Immature natural killer cell (primary cell): ENCODE measurements at places on chromosomes 3 and 15. TPM values are rescaled to one million over a fixed set of nuclear protein-coding genes. Genes with fewer than 3 reads are reported as not detected.

GRCh38 chr3:64345371-64345770 lies 120.1 kb upstream of the PRICKLE2 start:
- no peak overlapping the region for H3K27ac ChIP-seq
- no peaks in the 10 kb centered on the region for H3K4me1 ChIP-seq
- H3K4me3 ChIP-seq, result no peak overlapping the region
- no peaks in the 10 kb centered on the region for H3K36me3 ChIP-seq
- H3K27me3 ChIP-seq, result no peaks in the 10 kb centered on the region

GRCh38 chr3:39780352-39780751 lies 29.1 kb upstream of the MYRIP start:
- H3K36me3 ChIP-seq, result no peaks in the 10 kb centered on the region
- H3K27ac ChIP-seq, result no peak overlapping the region
- no peak for DNase-seq
- H3K4me3 ChIP-seq, result no peak overlapping the region
- H3K27me3 ChIP-seq, result peaks cover 2% of the 10 kb centered on the region
- no peaks in the 10 kb centered on the region for H3K4me1 ChIP-seq

GRCh38 chr3:4826237-4827100 lies 152.8 kb upstream of the BHLHE40 start:
- H3K27ac ChIP-seq, result peak overlapping the region; percentile 86
- peaks cover 27% of the 10 kb centered on the region for H3K27me3 ChIP-seq
- DNase-seq, result no peak
- H3K4me1 ChIP-seq, result peaks cover 89% of the 10 kb centered on the region
- H3K36me3 ChIP-seq, result peaks cover 28% of the 10 kb centered on the region

DNA sequence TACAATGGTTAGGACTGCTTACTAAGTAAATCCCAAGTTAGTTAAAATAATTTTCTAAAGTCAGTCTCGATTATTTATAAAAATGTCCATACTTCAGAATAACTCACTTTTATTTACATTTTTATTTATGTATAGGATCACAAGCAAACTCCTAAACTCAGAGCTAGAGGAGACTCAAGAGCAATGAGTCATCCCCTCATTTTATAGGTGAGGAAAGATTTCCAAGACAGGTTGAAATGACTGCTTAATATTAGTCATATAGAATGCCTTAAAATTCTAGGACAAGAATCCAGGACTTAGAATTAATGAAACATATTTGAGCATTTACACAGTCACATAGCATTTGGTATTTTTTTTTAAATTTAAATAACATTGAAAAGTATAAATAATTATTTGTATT lies 983.8 kb downstream of the SI start:
- no peak overlapping the region for H3K27ac ChIP-seq
- DNase-seq, result no peak

- H3K27ac ChIP-seq, result no peak overlapping the region
- DNase-seq, result no peak
- no peaks in the 10 kb centered on the region for H3K4me1 ChIP-seq
- peaks cover 3% of the 10 kb centered on the region for H3K27me3 ChIP-seq
- H3K36me3 ChIP-seq, result no peaks in the 10 kb centered on the region
These were observed 21.6 kb upstream of the ACTL6A start for GRCh38 chr3:179541094-179541493.

DNA sequence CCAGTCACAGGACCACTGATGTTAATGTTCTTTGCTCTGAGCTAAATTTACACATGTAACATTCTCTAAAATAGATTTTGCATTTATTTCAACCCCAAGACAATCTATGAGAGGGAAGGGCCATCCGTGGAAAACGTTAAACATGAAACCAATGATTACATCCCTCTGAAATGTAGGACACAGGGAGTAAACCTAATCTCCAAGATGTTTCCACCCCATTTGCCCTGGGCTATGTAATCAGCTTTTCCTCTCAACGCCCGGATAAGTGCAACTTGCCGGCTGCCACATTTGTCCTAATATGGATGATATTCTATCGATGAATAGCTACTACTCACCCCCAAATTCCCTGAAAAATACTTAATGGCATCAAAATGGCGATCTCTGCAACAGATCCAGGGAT lies 6.4 kb upstream of the FMN1 start:
- H3K36me3 ChIP-seq, result no peaks in the 10 kb centered on the region
- H3K27me3 ChIP-seq, result no peaks in the 10 kb centered on the region
- H3K4me3 ChIP-seq, result no peak overlapping the region
- DNase-seq, result no peak
- no peak overlapping the region for H3K27ac ChIP-seq
- peaks cover 15% of the 10 kb centered on the region for H3K4me1 ChIP-seq

GRCh38 chr3:169146866-169147237 lies 516.7 kb downstream of the MECOM start:
- H3K27me3 ChIP-seq, result peaks cover 27% of the 10 kb centered on the region
- H3K4me1 ChIP-seq, result peaks cover 18% of the 10 kb centered on the region
- no peak for DNase-seq
- H3K27ac ChIP-seq, result no peak overlapping the region
- H3K4me3 ChIP-seq, result peak overlapping the region; percentile 63

DNA sequence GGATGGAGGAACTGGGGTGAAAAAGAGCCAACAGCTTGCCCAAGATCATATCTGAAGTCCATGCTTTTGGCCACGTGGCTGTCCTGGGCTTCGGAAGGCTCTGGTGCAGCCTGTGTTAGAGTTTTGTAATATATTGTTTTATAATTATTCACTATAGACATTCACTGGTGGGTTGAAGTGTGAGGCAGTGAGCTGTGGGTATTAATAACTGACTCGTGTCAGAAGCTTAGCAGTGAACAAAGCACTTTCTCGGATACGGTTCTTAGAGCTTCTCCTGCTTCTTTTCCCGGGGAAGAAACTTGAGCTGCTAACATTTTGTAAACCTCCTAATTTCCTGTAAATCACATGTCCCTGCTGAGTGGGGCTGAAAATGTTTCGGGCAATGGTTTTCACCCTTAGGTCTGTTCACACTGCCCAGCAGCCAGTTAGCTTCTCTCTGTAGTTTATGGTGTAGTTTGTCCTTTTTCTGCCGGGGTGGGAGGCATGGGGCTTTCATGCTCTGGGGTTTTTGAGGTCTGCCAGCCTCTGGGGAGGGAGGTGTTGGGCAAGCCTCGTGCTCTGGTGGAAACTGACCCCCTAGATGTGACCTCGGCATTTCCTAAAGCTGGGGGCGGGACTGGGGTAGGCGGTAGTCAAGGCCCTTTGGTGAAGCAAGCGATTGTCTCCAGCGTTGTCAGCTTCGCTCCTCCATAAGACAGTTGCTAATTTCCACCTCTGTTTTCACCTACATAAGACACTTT lies 1.7 kb downstream of the MRAS start:
- DNase-seq, result no peak
- peaks cover 12% of the 10 kb centered on the region for H3K27me3 ChIP-seq
- no peaks in the 10 kb centered on the region for H3K36me3 ChIP-seq
- H3K27ac ChIP-seq, result no peak overlapping the region
- no peak overlapping the region for H3K4me3 ChIP-seq
- peaks cover 17% of the 10 kb centered on the region for H3K4me1 ChIP-seq

- no peak for DNase-seq
- H3K36me3 ChIP-seq, result no peaks in the 10 kb centered on the region
- H3K4me3 ChIP-seq, result no peak overlapping the region
- no peaks in the 10 kb centered on the region for H3K27me3 ChIP-seq
- H3K4me1 ChIP-seq, result peaks cover 5% of the 10 kb centered on the region
These were observed 91.3 kb upstream of the SLC4A7 start for GRCh38 chr3:27575499-27575898.

GOLGA6L7 gene
- not detected for polyA plus RNA-seq

DNA sequence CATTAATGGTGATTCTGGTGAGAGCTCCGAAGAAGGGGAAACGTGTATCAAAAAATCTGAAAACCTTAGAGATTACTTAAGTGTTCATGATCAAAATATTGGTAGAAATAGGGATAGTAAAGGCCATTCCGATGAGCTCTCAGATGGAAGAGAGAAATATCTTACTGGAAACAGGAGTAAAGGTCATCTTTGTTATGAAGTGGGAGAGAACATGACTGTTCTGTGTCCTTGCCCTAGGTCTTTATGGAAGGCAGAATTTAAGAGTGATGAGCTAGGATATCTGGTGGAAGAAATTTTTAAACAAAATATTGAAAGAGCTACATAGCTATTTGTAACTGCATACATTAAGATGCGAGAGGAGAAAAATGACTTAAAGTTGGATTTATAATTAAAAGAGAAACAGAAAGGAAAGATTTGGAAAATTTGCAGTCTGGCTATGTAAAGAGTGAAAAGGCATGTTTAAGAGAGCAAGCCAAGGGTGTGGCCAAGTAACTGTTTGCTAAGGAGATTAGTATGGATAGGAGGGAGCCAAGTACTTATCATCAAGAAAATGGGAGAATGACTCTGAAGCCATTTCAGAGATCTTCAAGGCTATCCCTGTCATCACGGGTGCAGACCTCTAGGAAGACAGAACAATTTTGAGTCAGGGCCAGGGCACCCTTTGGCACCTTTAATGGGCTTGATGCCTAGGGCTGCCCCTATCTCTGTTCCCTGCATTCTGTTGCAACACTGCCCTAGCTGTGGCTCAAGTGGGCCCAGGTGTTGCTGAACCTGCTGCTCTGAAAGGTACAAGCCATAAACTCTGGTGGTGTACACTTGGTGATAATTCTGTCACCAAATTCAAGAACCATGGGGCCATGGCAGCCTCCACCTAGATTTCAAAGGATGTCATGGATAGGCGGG lies 27.3 kb downstream of the SLMAP start:
- no peaks in the 10 kb centered on the region for H3K36me3 ChIP-seq
- peaks cover 55% of the 10 kb centered on the region for H3K4me1 ChIP-seq

DNA sequence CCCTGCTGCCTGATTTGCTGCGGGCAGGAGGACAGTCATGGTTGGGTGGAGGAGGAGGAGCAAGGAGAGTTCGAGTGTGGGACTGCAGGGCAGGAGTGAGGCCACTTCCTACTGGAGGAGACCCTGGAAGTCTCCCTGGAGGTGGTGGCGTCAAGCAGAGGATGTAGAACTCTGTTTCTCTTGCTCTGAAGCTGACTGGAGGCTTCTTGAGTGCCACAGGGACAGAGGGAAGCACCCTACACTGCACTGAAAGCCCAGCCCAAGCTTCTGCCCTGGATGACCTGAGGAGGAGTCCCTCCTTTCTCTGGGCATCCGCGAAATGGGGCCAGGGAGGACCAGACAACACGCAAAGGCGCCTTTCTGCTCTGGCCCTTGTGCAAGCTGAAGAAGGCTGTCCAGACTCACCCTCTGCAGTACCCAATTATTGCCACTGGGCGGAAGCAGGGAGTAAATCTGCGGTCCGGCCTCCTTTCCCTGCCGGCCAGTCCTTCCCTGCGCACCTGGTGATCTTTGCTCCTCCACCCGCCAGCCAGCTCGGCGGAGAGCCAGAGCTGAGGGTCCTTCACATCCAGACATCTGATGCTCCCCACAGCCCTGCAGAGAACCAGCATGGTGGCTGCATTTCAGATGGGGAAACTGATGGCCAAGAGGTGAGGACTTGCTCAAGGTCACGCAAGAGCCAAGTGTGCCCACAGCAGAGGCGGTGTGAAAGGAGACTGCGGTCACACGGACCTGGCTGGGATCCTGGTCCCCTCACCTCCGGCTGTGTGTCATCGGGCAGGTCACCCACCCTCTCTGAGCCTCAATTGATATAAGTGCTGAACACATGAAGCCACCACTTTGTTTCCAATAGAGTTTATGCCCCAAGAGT lies 207.1 kb downstream of the TBC1D2B start:
- H3K4me1 ChIP-seq, result no peaks in the 10 kb centered on the region
- no peak overlapping the region for H3K4me3 ChIP-seq
- no peaks in the 10 kb centered on the region for H3K36me3 ChIP-seq
- no peak overlapping the region for H3K27ac ChIP-seq
- peak; percentile 17 for DNase-seq
- peaks cover 6% of the 10 kb centered on the region for H3K27me3 ChIP-seq

NANOGP8 gene
- not detected for polyA plus RNA-seq

DNA sequence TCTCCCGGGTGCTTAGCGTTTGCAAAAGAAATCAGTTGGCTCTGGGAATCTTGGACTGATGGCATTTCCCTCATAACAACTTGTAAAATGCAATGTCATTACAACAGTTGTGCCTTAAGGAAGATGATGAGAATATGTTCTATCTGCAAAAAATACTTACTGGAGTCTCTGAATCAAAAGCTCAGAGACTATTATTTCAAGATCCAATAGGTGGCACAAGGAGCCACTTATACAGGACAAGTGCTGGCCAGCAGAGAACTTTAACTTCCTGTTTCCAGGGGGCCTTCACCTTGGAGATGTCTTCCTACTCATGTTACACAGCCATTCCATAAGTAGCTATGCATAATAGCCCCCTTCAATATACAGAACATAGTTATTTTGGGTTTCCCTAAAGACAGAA lies 8.9 kb upstream of the RPS27L start:
- no peaks in the 10 kb centered on the region for H3K27me3 ChIP-seq

LIPC gene
- 6.8 TPM for polyA plus RNA-seq
